ENCODE measurements at places on chromosomes 2 and 18. TPM values are rescaled to one million over a fixed set of nuclear protein-coding genes. Genes with fewer than 3 reads are reported as not detected.

DNA sequence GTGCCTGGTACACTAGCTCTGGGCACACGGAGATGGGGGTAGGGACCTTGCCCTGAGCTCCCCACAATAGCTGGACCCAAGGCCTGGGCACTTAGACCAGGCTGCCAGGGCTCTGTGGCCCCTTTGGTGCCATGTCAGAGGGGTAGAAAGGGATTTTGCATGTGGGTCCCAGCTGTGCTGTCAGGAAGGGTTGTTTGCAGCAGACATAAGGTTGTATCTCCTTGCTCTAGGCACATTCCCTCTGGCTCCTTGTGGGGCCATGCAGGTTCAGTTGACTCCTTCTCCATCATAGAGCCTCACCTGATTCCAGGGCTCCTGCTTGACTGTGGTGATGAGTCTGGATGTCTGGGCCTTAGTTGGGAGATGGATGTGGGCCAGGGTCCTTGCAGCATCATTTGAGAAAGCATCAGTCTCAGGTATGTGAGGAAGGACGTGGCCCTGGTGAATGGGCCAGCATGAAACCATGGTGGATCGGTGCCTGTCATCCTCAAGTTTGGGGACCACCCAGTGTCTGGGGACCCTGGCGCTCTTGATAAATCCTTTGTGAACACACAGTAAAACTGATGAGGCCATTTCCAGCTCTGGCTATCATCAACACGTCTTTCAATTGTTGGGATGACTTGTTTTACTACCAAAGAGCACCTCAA, 461.9 kb upstream of the HS6ST1 start:
- no peak for DNase-seq
- H3K4me3 ChIP-seq, result no peak overlapping the region
- H3K4me1 ChIP-seq, result no peaks in the 10 kb centered on the region

- H3K4me3 ChIP-seq, result no peak overlapping the region
- H3K27ac ChIP-seq, result no peak overlapping the region
- no peaks in the 10 kb centered on the region for H3K4me1 ChIP-seq
- DNase-seq, result no peak
- no peaks in the 10 kb centered on the region for H3K36me3 ChIP-seq
- H3K27me3 ChIP-seq, result no peaks in the 10 kb centered on the region
Observed at GRCh38 chr2:68936427-68936826, 16.3 kb downstream of the GKN2 start.

DNA sequence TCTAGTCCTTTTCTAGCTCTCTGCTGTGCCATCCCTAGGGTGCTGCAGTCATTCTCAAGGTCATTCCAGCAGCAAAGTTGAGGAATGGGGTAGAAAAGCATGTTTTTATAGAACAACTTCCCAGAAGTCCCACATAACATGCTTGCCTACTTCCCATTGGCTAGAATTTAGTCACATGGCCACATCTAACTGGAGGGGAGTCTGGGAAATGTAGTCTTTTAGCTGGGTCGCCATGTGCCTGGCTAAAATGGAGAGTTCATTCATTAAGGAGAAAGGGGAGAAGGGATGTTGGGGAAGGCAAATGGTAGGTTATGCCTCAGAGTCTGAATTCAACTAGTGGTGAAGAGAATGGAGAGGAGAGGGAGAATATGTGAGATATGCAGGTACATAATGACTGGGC, 85.7 kb downstream of the SLC4A3 start:
- H3K27ac ChIP-seq, result no peak overlapping the region
- no peaks in the 10 kb centered on the region for H3K27me3 ChIP-seq
- H3K4me3 ChIP-seq, result no peak overlapping the region
- H3K4me1 ChIP-seq, result no peaks in the 10 kb centered on the region

GRCh38 chr2:135150725-135151124, 98.6 kb downstream of the RAB3GAP1 start:
- DNase-seq, result no peak
- no peaks in the 10 kb centered on the region for H3K27me3 ChIP-seq
- no peak overlapping the region for H3K27ac ChIP-seq
- H3K4me1 ChIP-seq, result no peaks in the 10 kb centered on the region
- peaks cover 15% of the 10 kb centered on the region for H3K36me3 ChIP-seq
- no peak overlapping the region for H3K4me3 ChIP-seq

- H3K4me3 ChIP-seq, result no peak overlapping the region
- H3K4me1 ChIP-seq, result no peaks in the 10 kb centered on the region
- no peak for DNase-seq
- H3K27ac ChIP-seq, result no peak overlapping the region
- no peaks in the 10 kb centered on the region for H3K27me3 ChIP-seq
- no peaks in the 10 kb centered on the region for H3K36me3 ChIP-seq
Observed at GRCh38 chr2:92326-92725, 46.0 kb upstream of the FAM110C start.

DNA sequence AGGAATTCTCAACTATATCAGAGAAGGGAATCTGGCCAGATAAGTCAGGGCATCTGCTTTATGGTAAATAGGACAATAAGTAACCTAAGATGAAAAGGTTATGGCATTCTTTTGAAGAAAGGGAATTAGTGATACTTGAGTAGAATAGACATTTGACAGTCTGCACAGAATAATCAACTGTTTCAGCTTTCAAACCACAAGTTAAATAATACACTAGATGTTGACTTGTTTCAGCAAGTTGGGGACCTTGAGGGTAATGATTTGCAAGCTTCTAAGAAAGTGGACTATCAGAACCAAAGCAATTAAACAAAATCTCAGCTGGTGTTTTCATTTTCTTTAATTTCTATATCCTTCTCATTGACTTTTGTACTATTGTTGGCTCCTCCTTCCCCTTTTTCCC, 54.5 kb downstream of the SLC39A10 start:
- H3K27ac ChIP-seq, result peak overlapping the region; percentile 74
- no peak overlapping the region for H3K4me3 ChIP-seq
- DNase-seq, result no peak
- H3K4me1 ChIP-seq, result peaks cover 3% of the 10 kb centered on the region
- H3K36me3 ChIP-seq, result peaks cover 29% of the 10 kb centered on the region

DNA sequence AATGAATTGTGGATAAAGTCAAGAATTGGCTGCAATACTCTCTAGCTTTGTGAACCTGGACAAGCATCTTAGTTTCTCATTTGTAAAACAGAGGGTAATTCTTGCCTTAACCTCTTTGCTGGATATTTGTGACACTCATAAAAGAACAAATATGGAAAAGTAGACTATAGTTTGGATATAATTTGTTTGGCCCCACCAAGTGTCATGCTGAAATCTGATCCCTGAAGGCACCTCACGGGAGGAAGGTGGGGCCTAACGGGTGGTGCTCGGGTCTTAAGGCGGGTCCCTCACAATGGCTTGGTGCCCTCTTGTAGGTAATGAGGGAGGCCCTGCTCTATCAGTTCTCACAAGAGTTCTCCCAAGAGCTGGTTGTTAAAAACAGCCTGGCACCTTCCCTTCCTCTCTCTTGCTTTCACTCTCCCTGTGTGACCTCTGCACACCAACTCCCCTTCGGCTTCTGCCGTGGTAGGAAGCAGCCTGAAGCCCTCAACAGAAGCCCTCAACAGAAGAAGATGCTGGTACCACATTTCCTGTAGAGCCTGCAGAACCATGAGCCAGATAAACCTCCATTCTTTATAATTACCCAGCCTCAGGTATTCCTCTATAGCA, 37.4 kb downstream of the ARL4C start:
- no peaks in the 10 kb centered on the region for H3K36me3 ChIP-seq
- H3K4me3 ChIP-seq, result no peak overlapping the region
- H3K27ac ChIP-seq, result no peak overlapping the region
- no peaks in the 10 kb centered on the region for H3K4me1 ChIP-seq
- DNase-seq, result no peak

DNA sequence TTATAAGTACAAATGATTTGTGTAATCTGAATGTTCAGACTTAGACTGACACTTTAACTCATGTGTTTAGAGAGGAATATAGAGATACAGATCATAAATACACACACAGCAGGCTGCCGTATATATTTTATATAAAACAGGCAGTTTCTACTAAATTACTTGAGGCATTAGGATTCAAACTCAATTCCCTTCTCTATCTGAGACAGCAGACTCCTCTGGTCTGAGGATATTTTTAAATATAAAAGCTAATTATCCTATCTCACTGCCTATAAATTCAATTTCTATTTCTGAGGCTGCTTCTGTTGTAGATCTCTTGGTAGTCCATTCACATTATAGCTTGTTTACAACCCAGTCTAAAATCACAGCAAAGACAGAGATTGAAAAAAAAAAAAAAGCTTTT, 46.9 kb downstream of the BCL2 start:
- no peaks in the 10 kb centered on the region for H3K27me3 ChIP-seq
- H3K36me3 ChIP-seq, result no peaks in the 10 kb centered on the region
- no peak for DNase-seq
- H3K4me3 ChIP-seq, result no peak overlapping the region
- H3K27ac ChIP-seq, result no peak overlapping the region

GRCh38 chr2:207483066-207483465, 46.7 kb upstream of the CREB1 start:
- H3K27me3 ChIP-seq, result no peaks in the 10 kb centered on the region
- no peak overlapping the region for H3K4me3 ChIP-seq
- no peak for DNase-seq
- H3K4me1 ChIP-seq, result peaks cover 13% of the 10 kb centered on the region
- H3K36me3 ChIP-seq, result no peaks in the 10 kb centered on the region

CIDEA gene
- not detected for total RNA-seq

NTSR2 gene
- not detected for total RNA-seq

AOX1 gene
- 5.0 TPM for total RNA-seq

ZNF396 gene
- 0.85 TPM for total RNA-seq

KCNG2 gene
- total RNA-seq, result not detected

HRH4 gene
- total RNA-seq, result 0.17 TPM

Data from GM23338 (cell line).